Lung (tissue), 17 donors: ENCODE measurements at places on chromosomes 11 and 22. TPM values are rescaled to one million over a fixed set of nuclear protein-coding genes. Genes with fewer than 3 reads are reported as not detected.

DNA sequence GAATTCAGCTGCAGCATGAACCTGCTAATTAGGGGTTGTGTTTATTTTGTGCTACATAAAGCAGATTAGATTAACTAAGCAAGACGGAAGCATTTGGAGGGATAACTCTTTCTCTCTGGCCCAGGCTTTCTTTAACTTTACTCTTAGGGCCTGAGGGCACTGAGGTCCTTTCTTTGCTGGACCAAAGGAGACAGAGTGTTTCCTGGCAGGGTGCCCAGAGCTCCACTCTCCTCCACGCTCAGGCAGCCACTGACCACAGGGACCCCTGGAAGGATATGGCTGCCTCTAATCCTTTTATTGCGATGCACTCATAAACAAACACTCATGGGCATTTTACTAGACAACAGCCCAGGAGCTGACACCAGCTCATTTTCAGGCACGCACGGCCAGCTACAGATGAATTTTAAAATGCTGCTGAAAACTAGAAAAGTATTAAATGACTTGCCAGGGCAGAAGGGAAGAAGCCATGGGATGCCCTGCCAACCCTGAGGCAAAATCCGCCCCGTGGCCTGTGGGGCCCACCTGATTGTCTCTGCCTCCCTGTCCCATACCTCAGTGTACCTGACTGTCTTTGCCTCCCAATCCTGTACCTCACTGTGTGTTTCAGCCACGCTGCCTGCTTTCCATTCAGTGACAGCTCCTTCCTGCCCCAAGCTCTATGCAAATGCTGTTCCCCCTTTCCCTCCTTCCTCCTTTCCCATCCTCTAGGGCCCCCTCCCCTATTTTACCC lies 192.6 kb upstream of the NAV2 start:
- H3K36me3 ChIP-seq = no peaks in the 10 kb centered on the region
- H3K4me1 ChIP-seq = peaks cover 19% of the 10 kb centered on the region
- no peak overlapping the region for H3K4me3 ChIP-seq
- peak; percentile 59 for DNase-seq

DCUN1D5 gene
- 24.6 TPM for total RNA-seq

DNA sequence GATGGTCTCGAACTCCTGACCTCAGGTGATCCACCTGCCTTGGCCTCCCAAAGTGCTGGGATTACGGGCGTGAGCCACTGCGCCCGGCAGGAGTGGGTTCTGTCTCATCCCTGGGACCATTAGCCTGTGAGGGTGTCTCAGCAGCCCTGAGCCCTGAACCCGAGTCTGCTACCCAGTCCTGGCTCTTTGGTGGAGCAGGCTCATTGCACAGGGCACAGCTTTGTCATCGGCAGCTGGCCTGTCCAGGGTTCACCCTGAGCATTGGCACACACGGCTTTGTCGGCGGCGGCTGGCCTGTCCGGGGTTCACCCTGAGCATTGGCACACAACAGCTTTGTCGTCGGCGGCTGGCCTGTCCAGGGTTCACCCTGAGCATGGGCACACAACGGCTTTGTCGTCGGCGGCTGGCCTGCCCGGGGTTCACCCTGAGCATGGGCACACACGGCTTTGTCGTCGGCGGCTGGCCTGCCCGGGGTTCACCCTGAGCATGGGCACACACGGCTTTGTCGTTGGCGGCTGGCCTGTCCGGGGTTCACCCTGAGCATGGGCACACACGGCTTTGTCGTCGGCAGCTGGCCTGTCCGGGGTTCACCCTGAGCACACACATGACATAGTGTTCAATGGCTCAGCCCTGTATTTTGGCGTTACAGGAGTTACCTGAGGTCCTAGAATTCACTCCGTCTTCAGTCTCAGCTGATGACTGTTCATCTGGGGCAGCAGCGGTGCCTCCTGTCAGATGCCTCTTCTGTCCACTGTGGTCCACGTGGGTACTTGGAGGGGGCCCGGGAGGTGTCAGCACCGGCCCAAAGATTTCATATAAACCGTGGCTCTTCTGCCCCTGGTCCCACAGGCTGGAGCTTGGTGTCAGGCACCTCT lies 1082.5 kb downstream of the BRD1 start:
- H3K36me3 ChIP-seq = no peaks in the 10 kb centered on the region
- H3K4me1 ChIP-seq = no peaks in the 10 kb centered on the region
- no peak overlapping the region for H3K27ac ChIP-seq
- no peak overlapping the region for H3K4me3 ChIP-seq

CD82 gene
- total RNA-seq = 63.3 TPM

- H3K4me1 ChIP-seq = no peaks in the 10 kb centered on the region
- no peaks in the 10 kb centered on the region for H3K36me3 ChIP-seq
- H3K27me3 ChIP-seq = no peaks in the 10 kb centered on the region
- no peak overlapping the region for H3K27ac ChIP-seq
These were observed 18.3 kb upstream of the SLC5A1 start for GRCh38 chr22:32024796-32025195.

DNA sequence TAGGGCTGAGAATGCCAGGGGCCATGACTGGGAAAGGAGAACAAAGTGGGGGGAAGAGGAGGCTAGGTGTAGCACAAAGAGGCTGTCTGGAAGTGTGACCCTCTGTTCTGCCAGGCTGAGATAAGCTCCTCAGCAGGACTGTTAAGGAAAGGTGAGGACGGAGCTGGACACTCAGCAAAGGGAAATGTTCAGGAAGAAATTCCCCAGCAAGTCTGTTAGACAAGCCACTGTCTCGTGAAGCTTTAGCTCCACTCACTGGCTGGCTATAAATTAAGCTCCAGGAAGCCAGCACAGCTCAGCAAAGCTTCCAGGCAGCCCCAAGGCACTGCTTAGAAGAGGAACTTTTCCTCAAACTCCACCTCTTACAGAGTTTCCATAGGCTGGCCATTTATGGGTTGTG lies 181.2 kb upstream of the API5 start:
- H3K27me3 ChIP-seq = no peaks in the 10 kb centered on the region
- no peak overlapping the region for H3K4me3 ChIP-seq
- peak; percentile 13 for DNase-seq
- no peaks in the 10 kb centered on the region for H3K36me3 ChIP-seq
- no peak overlapping the region for H3K27ac ChIP-seq

GRCh38 chr11:95853862-95854261 lies 63.6 kb downstream of the CEP57 start:
- no peak for DNase-seq
- no peak overlapping the region for H3K27ac ChIP-seq
- H3K27me3 ChIP-seq = no peaks in the 10 kb centered on the region
- no peak overlapping the region for H3K4me3 ChIP-seq
- no peaks in the 10 kb centered on the region for H3K36me3 ChIP-seq

GRCh38 chr11:3073029-3073435 lies 15.8 kb upstream of the CARS1 start:
- no peaks in the 10 kb centered on the region for H3K36me3 ChIP-seq
- H3K4me3 ChIP-seq = no peak overlapping the region
- peak overlapping the region; percentile 46 for H3K27ac ChIP-seq
- peak; percentile 40 for DNase-seq
- H3K27me3 ChIP-seq = no peaks in the 10 kb centered on the region
- H3K4me1 ChIP-seq = no peaks in the 10 kb centered on the region

JAML gene
- total RNA-seq = 29.3 TPM

GRCh38 chr11:73996161-73996747 lies 12.6 kb downstream of the UCP3 start:
- H3K27me3 ChIP-seq = no peaks in the 10 kb centered on the region
- no peak overlapping the region for H3K27ac ChIP-seq
- DNase-seq = no peak
- peaks cover 1% of the 10 kb centered on the region for H3K4me1 ChIP-seq

- DNase-seq = no peak
- H3K27me3 ChIP-seq = no peaks in the 10 kb centered on the region
- no peak overlapping the region for H3K27ac ChIP-seq
These were observed 4.2 kb downstream of the MRGPRF start for GRCh38 chr11:69008737-69009440.

OR2D2 gene
- total RNA-seq = not detected

DNA sequence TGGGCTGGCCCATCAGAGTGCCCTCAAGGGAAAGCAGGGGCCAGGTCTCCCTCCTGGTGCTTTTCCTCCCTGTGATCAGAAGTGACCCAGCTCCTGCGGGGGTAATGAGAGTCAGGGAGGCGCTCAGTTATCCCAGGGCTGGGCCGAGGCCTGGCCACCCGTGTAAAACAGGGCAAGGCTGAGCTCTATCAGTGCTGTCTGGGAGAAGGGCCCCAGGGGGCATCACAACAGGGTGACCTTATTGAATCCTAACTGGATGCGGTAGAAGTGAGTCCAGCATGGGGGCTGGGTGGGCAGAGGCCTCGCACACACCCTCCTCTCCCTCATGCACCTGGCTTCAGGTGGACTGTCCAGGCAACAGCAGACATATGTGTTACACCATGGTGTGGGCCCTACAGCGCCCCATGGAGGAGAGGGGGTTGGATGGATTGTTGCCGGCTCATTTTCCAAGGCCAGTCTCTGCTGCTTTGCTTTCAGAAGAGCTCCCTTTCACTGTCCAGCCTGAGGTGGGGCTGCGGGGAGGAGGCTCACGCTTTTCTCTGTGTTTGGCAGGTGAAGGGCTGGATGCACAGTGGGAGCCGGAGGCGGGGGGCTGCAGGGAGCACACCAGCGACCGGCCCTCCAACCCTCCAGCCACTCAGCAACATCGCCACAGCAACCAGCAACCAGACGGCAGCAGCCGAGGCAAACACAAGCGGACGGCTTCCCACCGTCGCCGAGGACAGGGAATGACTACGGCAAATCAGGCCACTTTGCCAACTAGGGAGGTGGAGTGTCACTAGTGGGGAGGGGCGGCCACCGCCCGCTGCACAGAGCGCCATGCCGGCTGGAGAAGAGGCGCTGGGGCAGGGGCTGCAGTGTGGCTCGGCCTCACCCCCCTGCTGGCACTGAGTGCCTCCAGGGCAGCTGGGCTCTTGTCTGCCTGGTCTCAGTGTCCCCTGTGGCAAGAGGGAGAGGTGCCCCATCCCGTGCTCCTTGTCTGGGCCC lies 24.7 kb downstream of the GNAZ start:
- no peak overlapping the region for H3K4me3 ChIP-seq
- no peaks in the 10 kb centered on the region for H3K27me3 ChIP-seq
- no peak overlapping the region for H3K27ac ChIP-seq
- H3K4me1 ChIP-seq = peaks cover 8% of the 10 kb centered on the region
- DNase-seq = no peak

- no peak overlapping the region for H3K4me3 ChIP-seq
- no peaks in the 10 kb centered on the region for H3K27me3 ChIP-seq
- no peaks in the 10 kb centered on the region for H3K4me1 ChIP-seq
- no peaks in the 10 kb centered on the region for H3K36me3 ChIP-seq
These were observed 5.4 kb upstream of the HDHD5 start for GRCh38 chr22:17164392-17165024.

DNA sequence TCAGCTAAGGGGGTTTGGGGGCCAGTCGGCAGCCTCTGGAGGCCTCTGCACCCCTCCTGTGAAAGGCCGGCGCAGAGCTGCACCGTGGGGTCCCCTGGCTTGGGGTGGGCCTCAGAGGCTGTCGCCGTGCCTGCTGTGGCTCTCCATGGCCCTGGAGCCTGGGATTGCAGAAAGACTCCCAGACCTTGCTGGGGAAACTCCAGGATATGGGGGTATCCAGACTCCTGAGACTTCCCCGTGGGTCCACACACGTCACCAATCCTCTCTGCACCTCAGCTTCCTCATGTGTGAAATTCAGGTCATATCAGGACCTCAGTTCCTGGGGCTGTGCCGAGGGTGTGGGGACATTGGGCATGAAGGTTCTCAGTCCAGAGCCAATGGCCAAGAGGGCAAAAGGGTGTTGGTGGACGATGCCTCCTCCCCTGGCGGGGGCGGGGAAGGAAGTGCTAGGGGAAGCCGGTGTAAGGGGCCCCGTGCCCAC lies 97.1 kb downstream of the KCNQ1 start:
- no peaks in the 10 kb centered on the region for H3K4me1 ChIP-seq
- no peak overlapping the region for H3K4me3 ChIP-seq

GRCh38 chr11:44573333-44573732 lies 7.9 kb downstream of the CD82 start:
- H3K4me3 ChIP-seq = no peak overlapping the region
- no peaks in the 10 kb centered on the region for H3K27me3 ChIP-seq
- DNase-seq = no peak
- no peak overlapping the region for H3K27ac ChIP-seq
